ENCODE measurements at places on chromosomes 6 and 20. TPM values are rescaled to one million over a fixed set of nuclear protein-coding genes. Genes with fewer than 3 reads are reported as not detected.

- no peak for DNase-seq
Measured at GRCh38 chr6:64074981-64075380, 439.4 kb downstream of the PHF3 start.

DNA sequence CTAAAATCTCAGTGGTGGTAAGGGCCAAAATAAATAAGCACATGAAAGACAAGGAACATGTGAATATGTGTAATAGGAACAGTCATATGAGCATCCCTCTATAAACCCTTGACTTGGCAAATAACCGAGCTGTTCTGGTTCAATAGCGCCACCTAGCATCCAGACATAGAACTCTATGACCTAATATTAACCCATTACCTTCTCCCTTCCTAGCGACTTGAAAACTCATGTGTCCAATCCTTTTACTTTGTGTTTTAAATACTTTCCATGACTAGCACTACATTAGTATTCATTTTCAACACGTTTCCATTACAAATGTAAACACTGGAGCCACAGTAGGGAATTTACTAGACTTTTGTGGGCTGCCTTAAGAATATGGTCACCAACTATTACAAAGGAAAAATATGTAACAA lies 279.7 kb downstream of the UST start:
- DNase-seq, result peak; percentile 48

DNA sequence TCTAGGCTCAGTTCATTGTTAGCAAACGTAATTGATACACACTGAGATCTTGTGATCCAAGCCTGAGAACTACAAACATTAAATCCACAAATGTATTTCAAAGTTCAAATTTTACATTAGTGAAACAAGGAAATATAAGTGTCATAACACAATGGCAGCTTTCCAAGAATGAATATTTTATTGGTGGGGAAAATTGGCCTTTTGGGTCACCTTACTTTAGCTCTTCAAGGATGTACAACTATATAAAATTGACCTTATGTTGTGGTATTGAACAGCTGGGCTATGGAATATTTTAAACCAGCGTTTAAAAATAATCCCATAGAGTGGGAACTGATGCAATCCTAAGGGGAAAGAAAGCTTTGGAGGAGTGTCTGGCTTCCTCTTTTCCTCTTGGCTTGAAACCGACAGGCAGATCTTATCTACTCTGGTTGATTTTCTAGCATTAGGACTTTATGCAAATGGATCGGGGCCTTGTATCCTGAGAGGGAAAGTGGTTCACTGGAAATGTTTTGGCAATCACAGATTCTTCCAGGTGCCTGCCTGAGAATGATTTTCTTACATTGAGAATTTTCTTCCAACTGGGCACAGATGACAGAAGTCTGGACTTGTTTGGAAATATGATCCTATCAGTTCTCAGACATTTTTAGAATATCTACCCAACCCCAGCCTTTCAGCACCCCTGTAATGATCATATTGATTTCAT lies 184.8 kb upstream of the ECI2 start:
- no peak for DNase-seq

DNA sequence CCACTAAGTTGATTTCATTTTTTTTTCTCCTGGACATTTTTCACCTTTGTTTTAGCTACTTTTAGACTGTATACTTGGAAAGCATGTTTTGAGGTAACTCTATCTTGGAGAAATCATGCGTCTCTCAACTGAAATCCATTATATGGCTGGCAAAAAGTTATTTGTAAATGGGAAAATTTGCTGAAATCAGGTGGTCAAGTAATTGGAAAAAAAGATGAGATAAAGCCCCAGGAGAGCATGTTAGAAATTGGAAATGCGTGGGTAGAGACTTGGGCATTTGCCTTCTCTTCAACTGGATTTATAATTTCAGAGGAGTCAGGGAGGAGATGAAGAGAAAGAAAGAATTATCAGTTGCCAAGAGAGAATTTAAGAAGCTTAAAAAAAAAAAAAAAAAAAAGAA lies 217.1 kb upstream of the MAP3K7 start:
- DNase-seq, result no peak

GRCh38 chr6:134599079-134599478 lies 281.2 kb upstream of the SGK1 start:
- DNase-seq, result no peak

GRCh38 chr6:159964046-159964445 lies 4.8 kb upstream of the IGF2R start:
- no peak for DNase-seq

DNA sequence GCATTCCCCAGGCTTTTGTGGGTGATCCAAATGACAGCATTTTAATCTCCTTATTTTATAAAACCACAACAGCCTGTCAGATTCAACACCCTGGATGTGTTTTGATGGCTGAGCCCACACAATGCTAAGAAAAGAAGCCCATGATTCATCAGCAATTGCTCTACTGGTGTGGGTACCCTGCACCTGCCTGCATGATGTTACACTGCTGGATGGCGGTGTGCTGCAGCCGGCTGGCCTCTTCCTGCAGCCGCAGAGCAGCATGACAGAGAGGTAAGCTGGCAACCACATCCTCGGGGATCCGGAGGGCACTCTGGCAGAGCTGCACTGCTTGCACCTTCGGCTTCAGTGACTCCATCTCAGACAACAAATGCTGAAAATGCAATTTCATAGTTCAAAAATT lies 327.5 kb downstream of the SYNE1 start:
- peak; percentile 34 for DNase-seq

DNA sequence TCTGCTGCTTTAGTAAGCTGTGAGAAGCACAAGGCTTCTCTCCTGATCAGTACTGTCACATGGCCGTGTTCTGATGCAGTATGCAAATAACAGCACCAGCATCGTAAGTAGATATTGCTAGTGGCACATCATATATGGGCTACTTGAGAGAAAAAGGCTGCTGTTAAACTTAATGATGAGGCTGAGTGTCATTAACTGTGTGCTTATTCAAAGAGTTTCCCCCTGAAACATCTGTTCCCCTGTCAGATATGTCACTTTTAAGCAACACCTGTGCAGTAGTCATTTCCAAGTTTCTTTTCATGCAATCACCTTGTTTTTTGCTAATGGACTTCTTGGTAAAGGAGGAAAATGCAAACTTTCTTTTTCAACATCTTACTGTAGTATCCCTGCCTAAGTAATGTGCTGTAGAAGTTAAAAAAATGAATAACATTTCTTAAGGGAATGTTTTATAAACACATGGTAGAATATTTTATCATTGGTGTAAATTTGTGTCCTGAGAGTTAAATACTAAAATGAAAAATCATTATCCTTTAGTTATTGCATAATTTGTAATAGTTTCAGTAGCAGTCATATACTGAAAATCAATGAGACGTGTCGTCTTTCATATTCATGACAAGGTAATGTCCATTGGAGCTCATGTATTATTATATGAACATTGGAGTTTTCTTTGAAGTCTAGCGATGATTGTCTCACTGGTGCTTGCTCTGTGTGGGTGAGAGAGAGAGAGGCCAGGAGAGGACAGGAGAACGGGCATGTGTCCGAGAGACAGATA lies 366.3 kb downstream of the CDKAL1 start:
- no peak for DNase-seq

The PARD6B gene
- 27.4 TPM for total RNA-seq

The MYMX gene
- total RNA-seq, result 1.1 TPM

- DNase-seq, result no peak
Measured at GRCh38 chr20:56978475-56978874, 288.0 kb downstream of the BMP7 start.

GRCh38 chr6:4804095-4804494 lies 27.9 kb downstream of the CDYL start:
- DNase-seq, result no peak

- no peak for DNase-seq
Measured at GRCh38 chr6:27312950-27313271, 838 bp upstream of the POM121L2 start.

The SOBP gene
- 3.8 TPM for total RNA-seq

DNA sequence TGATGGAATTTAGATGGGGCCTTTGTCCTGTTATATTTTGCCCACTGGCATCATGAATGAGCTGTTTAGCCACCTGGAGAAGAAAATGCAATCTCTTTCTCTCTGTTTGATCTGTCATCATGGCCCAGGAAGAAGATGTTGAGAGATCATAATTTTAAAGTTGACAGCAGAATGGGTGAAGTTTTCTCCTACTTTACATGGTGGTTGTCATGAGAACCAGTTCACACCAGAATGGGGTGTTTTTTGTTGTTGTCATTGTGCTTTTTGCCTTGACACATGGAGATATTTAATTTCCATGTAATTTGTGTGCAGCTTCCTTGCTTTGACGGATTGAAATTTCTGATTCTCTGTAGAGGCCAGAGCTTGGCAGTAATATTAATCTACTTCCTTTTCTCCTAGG lies 122.5 kb downstream of the FARS2 start:
- no peak for DNase-seq

- no peak for DNase-seq
Measured at GRCh38 chr20:51522207-51522606, 20.3 kb downstream of the NFATC2 start.

DNA sequence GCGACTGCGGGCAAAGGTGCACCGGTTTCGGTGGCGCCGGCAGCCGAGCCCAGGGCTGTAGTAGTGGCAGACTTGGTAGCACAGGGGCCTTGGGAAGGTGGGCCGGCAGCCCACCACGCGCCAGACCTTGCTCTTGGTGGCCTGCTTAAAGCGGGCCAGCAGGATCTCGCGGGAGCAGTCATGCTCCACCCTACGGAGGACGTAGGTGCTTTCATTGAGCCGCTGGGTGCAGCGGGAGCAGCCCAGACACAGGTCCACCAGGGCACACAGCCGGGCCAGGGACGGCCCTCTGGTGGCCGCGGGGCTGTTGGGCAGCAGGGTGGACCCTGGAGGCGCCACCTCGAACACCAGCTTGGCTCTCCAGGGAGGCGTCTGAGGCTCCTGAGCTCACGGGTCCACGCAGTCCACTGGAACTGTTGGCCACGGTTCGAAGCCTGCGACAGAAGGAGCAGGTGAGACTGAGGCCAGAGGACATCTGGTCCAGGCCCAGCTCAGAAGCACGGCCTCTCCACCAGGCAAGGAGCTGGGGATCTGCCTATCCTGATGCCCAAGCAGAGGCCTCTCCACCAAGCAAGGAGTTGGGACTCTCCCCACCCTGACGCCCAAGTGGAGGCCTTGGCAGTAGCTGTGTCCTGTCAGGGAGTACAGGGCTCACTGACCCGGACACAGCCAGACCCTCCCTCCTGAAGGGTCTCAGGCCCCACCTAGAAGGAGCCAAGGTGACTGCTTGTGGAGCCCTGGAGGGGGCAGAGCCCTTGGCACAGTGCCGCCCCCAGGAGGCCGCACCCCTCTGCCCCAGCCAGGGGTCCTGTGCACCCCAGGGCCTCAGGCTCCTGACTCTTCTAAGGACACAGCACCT lies 1.0 kb downstream of the HELZ2 start:
- DNase-seq, result peak; percentile 55

DNA sequence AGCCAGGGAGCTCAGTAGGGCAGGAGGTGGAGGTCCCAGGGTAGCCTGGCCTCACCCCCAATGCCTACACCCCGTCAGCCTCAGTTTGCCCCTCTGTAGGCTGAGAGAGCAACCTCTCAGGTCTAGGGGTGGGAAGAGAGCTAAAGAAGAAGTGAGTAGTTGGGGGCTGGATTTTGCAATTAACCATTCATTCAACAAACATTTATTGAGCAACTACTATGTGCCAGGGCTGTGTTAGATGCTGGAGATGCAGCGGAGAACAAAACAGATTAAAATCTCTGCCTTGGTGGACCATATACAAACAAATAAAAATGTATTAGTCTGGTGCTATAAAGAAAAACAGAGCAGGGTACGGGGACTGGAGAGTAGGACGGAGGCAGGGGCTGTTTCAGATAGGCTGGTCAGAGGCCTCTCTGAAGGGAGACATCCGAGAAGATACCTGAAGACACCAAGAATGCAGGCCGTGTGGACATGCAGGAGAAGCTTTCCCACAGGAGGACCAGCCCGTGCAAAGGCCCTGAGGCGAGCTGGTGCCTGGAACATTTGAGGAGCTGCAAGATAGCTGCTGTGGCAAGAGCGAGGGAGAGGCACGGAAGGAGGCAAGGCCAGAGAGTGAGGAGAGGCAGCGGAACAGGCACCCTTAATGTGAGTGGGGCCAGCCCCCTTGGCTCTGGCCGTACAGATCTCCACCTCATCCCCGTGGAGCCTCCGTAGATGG lies 60.3 kb downstream of the GRM4 start:
- no peak for DNase-seq

- no peak for DNase-seq
Measured at GRCh38 chr20:15756002-15756753, 817.1 kb downstream of the KIF16B start.

The CYP21A2 gene
- total RNA-seq, result not detected

- DNase-seq, result no peak
Measured at GRCh38 chr6:37804586-37804985, 14.9 kb upstream of the ZFAND3 start.

DNA sequence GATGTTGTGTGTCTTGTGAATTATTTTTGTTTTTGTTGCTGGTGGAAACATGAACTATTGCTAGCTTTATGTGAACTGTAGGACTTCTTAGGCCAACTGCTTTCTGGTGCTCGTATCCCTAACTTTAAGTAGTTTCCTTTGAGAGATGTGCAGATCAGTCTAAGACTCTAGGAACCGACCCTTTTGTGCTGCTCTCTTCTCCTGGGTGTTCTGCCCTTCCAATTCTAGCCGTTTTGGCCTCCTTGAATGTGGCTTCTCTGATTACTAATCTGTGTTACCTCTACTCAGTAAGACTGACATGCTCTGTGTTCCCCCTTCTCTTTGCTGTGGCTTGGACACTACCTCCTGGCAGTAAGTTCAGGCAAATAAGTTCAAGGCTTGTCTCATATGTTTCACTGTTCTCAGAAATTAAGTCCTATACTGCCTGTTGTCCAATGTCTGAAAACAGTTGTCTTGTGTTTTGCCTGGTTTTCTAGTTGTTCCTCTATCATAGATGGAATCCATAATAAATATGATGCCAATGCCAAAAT lies 58.0 kb downstream of the FOXO3 start:
- no peak for DNase-seq

The CSTF1 gene
- 72.9 TPM for total RNA-seq

- DNase-seq, result no peak
Measured at GRCh38 chr6:296151-297122, 4.2 kb downstream of the DUSP22 start.

DNA sequence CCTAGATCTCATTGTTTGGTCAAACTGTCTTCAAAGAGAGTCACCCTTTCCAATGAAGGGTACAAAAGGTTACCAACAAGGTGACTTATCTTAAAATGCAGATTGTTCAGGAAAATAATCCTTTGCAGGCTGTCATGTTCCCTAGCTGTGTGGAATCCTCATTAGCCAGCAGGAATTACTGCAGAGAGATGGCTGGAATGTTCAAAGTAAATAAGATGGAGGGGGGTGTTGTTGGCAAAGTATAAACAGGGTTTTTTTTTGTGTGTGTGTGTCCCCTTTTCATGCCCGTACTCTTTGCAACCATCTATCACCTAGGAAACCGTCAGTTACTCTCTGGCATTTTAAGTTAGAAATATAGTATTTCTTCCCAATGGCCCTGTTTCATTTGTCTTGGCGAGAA lies 6.5 kb downstream of the NEDD9 start:
- no peak for DNase-seq

All from H9 (cell line).